ENCODE measurements at places on chromosomes 6 and 20.

GRCh38 chr6:121435444-121436069, at the start of gene GJA1:
Gene GJA1 (plus strand): TSS chr6:121435646. CDS start chr6:121446848, 11,202 bp downstream.
- DNase-seq, result peak; percentile 52

- DNase-seq, result no peak
Observed at GRCh38 chr6:155882527-155883333, 427.1 kb upstream of the NOX3 start.

DNA sequence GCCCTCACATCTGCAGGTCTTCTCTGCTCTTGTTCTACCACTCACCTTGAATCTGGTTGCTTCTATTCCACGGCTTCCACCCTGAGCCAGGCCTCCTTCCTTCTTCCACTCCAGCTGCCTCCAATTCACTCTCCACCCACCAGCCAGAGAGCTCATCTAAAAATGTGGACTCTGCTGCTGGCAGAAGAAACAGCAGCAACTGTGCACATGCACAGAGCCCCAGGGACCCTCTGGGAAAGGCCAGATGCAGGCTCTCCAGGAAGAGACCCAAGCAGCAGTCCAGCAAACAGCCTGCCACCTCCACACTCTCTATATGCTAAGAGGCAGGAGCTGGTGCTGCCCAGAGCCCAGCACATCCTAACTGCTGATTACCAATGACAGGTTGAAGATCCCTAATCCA, 162.6 kb upstream of the TOP1 start:
- no peak for DNase-seq

GRCh38 chr6:134063966-134064445, 11.6 kb upstream of the SLC2A12 start:
- DNase-seq, result peak; percentile 70

- no peak for DNase-seq
Observed at GRCh38 chr20:46606817-46607190, 44.5 kb downstream of the SLC13A3 start.

DNA sequence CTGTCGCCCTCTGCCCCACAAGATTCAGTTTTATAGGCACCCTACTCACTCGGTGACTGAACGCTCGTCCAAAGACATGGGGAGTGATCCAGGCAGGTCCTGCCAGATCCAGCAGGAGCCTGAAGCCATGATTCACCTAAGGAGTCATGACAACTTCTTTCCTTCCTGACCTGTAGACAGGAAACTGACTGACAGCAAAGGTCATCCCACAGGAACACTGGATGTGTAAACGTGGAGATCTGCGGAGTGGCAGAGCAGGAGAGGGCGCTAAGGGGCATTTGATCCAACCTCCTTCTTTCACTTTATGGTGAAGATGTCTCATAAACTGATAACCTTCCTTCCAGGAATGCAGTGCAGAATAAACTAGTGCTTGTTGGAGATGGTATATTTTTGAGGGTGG, 192.2 kb downstream of the GJA10 start:
- no peak for DNase-seq

- peak; percentile 24 for DNase-seq
Observed at GRCh38 chr6:105824732-105825131, 261.4 kb upstream of the PRDM1 start.

DNA sequence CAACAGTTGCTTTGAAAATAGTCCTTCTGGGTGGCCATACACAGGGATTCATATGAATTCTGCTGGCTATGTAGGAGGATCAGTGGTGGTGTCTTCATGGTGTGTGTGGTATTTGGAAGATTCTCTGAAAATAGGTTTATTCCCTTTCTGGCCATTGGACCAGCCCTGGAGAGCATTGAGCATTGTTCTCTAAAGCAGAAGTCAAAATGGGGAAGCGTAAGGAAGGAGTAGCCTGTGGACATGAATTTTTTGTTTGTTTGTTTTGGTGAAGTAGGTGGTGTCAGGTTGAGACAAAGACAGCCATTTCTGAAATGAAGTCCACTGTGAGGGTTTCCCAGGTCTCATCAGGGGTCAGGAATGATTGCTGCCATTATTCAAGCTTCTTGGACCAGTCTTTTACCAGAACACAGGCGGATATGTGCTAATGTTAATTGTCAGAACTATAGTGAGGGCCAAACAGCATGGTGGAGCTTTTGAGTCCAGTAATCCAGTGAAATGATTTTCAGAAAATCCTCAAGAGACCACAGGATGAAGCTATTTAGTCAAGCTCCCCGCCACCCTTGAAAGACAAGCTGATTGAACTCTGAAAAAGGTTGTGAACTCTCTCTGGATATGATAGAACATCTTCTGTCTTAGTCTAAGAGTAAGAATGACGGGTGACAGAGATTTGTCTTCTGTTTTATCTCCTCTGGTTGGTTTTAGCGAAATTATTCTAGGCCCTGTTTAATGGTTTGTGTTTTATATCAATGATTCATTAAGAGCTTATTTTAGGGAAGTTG, 60.0 kb downstream of the DNAH8 start:
- DNase-seq, result no peak

GRCh38 chr20:54061101-54061881, 9.1 kb downstream of the BCAS1 start:
- peak; percentile 71 for DNase-seq

DNA sequence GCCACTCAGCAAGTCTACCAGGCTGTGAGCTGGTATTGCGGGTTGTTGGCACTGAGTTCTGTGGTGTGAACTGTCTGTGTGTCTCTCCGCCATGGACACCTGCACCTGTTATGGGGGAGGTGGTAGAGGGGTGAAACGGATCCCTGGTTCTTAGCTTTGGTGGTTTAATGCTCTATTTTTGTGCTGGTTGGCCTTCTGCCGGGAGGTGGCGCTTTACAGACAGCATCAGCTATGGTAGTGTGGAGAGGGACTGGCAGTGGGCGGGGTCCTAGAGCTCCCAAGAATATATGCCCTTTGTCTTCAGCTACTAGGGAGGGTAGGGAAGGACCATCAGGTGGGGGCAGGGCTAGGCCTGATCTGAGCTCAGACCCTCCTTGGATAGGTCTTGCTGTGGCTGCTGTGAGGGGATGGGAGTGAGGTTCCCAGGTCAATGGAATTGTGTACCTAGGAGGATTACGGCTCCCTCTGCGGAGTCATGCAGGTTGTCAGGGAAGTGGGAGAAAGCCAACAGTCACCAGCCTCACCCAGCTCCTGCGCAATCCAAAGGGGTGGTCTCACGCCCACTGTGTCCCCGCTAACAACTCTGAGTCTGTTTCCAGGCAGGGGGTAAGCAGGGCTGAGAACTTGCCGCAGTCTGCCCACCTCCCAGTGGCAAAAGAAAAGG, 154.3 kb downstream of the CCDC170 start:
- DNase-seq, result peak; percentile 15

DNA sequence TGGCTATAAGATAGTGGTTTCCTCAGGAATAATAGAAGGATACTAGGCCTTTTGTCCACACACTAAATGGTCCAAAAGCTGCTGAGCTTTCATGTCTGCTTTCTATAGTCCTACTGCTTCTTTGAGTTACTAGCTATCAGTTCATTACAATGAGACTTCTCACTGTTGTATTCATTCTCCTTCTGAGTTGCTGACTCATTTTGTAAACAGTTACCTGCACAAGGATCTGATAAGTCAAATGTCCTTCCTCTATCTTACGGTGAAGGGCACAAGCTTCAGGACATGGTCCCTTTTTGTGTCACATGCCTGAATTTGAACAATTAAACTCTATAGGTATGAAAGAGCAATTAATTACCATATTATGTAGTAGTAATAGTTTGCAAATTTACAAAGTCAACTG, 90.5 kb downstream of the MAN1A1 start:
- DNase-seq, result no peak

DNA sequence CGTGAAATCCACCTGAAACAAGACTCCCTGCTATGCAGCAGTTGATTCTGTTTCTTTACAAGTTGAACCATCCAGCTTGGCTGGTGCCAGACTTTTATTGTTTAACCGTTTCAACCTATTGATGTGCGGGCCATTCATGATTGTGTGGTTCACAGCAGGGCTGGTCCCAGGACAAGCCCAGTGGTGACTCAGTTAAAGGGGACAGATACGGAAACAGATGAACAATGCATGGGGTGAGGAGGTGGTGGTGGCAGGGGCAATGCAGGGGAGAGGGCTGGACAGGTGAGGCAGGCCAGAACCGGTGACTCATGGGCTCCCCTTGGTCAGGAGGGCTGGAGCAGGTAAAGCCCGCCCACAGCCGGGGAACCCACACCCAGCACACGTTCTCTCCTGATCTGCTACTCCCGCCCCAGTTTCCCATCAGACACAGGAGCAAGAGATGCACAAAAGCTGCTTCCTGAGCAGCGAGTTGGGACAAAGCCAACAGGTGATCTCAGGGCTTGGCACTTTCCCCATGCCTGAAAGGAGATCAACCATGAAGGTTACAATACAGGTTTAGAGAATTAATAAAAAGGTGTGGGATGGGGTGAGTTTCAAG, 232.2 kb downstream of the LY86 start:
- no peak for DNase-seq
